Calu3 (cell line): ENCODE measurements at places on chromosomes 11 and 22. TPM values are rescaled to one million over a fixed set of nuclear protein-coding genes. Genes with fewer than 3 reads are reported as not detected.

SNX32 gene
- total RNA-seq, result not detected in 2 replicates

- no peak for DNase-seq
Observed at GRCh38 chr22:22823131-22823810, 64.3 kb upstream of the IGLL5 start.

GRCh38 chr22:50507991-50508884 is at the start of gene NCAPH2:
Gene NCAPH2, plus strand, starts transcription at chr22:50508224. Its CDS starts 114 bp downstream, at chr22:50508338.
- peak; percentile 96 for DNase-seq

CHRM1 gene
- total RNA-seq, result not detected in 2 replicates

DNA sequence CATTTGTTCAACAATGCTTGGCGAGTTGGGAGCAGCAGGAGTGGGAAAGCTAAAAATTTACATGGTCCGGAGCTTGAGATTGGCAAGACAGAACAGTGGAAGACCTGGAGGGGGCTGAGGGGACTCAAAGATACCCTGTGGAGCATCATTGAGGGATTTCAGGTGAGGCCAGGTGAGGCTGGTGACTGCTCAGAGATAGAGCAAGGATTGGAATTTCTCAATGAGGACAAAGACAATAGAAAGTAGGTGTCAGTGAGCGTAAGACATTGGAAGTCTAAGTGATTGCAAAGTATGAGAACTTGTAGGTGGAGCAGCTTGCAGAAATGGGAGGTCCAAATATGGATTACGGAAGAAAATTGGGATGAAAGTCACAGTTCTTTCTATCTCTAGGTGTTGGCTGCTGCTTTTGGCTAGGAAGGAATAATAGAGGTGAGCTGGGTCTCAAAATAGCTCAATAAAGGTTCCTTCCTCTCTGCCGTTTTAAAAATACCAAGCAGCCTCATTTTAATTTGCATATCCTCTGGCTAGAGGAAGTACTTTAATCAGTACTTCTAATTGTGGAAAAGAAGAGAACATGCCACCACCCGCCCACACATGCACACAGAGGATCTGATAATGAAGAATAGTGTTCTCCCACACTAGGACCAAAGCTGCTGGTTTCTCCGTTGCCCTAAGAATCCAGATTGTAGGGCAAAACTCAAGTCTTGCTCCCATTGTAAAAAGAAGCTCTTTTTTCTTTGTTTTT is 41.8 kb upstream of the SORL1-AS1 start:
- DNase-seq, result no peak

DNA sequence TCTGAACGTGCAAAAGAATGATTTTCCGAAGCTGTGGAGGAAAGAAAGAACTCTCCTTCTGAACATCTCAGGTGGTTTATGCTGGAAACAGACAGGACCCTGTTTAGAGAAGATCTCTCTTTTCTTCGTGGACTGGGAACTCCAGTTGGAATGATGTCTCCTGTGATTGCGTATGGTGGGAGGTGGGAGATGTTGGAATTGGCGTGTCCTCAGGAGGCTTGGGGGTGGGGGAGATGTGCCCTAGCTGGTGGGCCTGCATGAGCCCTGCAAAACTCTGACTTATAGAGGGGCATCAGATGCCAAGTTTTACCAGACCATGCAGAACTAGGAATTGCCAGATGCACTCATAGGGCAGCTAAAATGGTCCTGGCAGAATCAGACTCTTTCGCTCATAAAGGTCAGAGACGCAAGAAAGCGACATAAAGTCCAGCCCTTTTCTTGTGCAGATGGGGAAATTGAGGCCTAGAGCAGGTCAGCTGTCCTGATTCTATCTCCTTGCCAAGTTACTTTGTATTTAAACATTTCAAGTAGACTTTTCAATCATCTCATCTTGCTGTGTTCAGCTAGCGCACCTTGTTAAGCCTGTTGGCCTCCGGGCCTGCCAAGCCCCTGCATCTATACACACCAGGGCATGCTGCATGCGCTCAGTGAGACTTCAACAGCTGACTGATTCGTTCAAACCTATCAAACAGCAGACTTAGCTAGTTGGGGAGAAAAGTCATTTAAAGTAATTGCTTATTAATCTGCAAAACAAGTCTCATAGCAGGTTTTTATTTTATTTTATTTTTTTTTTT is 34.2 kb upstream of the EHF start:
- no peak for DNase-seq

GRCh38 chr11:46369458-46370152 is 11.9 kb upstream of the MDK start:
- peak; percentile 67 for DNase-seq

DEUP1 gene
- not detected in 2 replicates for total RNA-seq

DNA sequence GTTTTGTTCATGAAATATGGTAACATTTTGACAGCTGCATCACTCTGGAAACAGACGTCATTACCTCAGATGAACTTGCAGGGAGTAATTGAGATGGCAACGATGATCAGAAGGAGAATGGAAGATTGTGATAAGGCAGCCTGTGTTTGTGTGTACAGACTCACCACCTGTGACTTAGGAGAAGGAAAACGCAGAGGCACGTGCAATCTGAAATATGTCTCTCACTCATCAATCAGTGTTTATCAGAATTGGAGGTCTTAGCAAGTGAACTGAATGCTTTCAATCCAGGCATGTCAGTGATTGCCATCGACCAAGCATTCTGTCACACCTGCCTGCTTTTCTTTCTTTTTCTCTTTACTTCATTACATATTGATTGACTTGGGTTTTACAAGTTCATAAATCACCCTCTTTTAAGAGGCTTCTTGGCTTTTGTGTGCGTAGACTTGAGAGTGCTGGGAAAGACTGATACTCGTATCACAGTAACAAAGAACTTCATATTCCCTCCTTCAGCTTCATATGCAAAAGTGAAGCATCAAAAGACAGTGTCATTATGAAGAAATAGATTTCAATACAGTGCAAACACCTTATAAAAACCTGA is 24.6 kb downstream of the FAT3 start:
- no peak for DNase-seq

- no peak for DNase-seq
Observed at GRCh38 chr11:133803026-133803425, 42.3 kb downstream of the SPATA19 start.

- DNase-seq, result no peak
Observed at GRCh38 chr11:1791912-1792311, 28.2 kb upstream of the CTSD start.
